ENCODE measurements at places on chromosomes 3 and 15.

DNA sequence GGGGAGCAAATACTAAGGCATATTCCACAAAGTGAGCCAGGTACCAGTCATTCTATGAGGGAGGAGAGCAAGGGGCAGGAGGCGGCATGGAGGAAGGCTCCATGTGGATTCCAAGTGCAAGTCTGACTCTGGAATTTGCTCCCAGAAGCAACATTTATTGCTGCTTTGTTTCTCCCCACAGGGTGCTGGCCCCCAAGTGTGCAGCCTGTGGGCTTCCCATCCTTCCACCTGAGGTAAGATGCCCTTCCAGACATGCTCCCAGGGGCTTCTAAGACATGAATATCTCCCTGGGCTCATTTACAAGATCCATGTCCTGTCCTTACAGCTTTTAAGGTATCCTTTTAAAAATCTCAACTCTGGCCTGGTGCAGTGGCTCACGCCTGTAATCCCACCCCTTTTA lies 15.9 kb upstream of the SACM1L start:
- no peak for DNase-seq

DNA sequence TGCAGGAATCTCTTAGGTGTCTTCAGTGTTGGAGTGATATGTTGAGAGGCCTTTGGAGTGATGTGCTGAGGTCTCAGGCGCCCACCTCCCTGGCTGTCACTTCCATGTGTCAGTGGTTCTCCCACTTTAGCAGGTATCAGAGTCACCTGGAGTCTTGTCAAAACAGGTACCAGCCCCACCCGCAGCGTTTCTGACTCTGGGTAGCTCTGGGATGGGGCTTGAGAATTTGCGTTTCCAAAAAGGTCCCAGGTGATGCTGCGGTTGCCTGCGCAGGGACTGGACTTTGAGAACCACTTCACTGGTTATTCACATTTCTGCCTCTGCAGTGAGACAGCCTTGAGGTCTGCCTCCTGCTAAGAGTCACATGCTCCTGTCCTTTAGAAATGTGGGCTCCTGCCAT lies 15.5 kb downstream of the UMPS start:
- no peak for DNase-seq

- DNase-seq: no peak
These were observed 415.8 kb upstream of the GOLIM4 start for GRCh38 chr3:168511428-168512014.

DNA sequence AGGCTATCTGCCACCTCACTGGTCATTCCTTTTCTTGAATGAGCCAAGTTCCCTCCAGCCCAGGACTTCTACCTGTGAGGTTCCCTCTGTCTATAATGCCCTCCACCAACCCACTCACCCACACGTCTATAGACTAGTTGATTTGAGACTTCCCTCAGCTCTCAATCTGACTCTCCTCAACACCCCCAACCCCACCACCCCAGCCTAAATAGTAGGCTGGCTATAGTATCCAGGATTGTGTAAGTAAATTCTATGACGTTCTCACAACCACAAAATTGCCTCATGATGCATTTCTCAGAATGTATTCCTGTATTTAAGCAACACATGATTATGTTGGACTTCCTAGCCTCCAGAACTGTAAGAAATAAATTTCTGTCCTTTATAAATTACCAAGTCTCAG lies 2.2 kb downstream of the PLSCR1 start:
- DNase-seq: no peak

DNA sequence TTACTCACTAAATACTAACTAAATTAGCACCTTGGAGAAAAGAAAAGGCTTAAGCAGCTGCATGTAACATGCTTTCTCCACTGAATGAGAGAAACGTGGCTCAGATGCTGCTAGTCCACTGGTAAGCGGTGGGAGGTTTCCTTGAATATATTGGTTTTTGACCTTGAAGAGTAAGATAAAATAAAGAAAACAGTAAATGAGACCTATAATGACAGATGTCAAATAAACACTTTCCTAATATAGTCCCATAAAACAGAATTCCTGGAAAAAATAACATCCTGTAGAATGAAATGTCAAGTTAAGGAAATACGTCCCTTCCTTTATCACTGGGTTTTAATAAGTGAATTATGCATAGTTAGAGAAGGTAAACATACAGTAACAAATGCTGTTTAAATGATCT lies 215.0 kb downstream of the DPH6 start:
- DNase-seq: no peak

DNA sequence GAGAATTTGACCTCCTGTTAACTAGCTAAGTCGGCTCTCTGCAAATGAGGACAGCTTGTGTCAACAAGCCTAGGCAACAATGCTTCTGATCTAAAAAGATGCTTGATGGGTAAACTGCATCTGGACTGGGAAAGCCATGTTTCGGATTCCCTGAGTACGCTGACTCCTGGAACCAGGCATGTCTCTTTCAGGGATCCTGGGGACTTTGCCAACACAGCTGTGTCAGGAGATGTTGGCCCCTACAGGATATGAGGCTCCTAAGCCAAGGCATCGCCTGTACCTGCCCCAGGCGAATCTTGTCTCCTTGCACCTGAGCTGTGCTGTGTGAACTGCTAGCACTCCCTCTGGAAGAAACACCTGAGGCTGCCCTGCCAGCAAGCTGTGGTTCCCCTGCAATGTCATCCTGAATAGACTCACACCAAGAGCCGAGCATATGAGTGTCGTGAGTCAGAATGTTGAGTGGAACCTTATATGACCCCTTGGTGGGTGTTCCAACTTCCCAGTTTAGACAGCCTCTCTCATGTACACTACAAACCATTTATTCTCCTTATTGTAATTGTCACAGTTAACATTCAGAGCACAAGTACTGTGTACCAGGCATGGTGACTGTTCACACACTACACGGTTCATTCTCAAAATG lies 17.0 kb downstream of the EOGT start:
- no peak for DNase-seq

DNA sequence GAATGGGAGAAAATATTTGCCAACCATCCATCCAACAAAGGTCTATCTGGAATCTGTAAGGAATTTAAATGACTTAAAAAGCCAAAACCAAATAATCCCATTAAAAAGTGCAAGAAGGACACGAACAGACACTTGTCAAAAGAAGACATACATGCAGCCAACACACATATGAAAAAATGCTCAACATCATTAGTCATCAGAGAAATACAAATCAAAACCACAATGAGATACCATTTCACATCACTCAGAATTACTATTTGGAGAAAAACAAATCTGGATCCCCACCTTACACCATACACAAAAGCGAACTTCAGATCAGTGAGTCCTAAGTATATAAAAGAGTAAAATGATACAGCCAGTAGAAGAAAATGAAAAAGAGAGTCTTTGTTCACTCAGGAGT lies 58.6 kb upstream of the MNS1 start:
- no peak for DNase-seq

DNA sequence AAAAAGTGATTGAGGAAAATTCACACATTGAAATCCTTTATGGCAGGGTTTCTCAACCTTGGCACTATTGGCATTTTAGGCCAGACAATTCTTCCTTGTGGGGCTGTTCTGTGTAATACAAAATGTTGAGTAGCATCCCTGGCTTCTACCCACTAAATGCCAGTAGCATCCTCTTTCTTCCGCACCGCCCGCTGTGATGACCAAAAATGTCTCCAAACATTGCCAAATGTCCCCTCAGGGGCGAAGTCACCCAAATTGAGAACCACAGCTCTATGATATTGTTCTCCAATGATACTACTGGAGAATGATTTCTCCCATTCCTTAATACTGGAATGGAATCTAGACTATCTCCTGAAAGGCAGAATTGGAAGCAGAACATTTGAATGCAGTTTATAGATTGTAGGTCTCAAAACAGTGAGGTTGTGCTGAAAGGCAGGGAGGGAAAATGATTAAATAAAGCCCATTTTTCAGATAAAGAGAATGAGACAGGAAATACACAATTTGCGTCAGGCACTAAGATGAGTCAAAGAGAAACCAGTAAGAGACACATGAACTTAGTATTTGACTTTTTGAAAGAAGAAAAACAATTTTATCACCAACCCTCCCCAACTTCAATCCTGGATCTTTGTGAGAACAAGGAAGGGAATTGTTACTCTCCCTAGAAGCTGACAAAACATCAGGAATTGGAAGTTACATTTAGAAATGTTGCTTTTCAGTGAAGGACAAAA lies 101.6 kb upstream of the TNIK start:
- DNase-seq: no peak

DNA sequence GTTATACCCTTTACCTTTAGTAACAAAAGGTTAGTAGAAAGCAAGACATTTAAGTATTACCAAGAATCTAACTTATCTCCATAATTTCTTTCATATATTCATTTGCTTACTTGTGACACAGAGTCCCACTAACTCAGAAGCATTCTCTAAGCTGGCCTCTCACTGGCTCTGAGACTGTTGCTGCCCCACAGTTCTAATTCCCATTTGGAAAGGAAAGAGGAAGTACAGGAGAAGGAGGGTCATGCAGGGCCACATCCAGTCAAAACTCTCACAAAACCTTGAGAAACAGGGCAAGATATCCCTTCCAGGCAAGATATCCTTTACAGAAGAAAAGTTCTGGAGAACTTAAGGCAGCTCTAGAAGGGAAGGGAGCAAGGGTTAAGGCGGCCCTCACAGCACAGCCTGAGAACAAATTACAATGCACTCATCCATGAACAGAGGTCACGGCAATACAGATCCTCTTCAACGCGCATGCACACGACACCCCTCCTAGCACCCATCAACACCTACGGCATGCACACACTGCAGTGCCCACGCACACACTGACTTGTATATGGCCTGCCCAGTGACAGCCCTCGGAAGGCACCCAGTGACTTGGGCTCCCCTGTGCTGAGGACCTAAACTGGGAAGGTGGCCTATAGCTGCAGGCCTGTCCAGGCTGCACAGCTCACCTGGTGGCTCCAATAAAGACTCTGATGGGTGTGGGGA lies 13.0 kb upstream of the MYO5C start:
- no peak for DNase-seq

DNA sequence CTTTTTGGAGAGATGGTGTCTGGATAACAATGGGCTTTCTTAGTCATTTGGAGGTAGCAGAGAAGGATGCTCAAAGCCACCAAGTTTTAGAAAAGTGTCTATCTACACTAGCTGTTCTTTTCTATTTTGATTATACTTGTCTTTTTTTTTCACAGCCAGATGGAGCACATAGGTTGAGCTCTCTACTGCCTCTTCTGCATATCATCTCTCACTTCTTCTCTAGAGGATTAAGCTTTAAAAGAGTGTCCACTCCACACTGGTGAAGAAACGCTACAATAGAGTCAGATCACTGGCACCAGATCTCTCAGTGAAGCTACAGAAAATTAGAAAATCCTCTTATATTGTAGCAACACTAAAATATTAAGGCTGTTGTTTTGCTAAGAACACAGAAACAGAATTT lies 145.3 kb upstream of the MBNL1 start:
- no peak for DNase-seq

DNA sequence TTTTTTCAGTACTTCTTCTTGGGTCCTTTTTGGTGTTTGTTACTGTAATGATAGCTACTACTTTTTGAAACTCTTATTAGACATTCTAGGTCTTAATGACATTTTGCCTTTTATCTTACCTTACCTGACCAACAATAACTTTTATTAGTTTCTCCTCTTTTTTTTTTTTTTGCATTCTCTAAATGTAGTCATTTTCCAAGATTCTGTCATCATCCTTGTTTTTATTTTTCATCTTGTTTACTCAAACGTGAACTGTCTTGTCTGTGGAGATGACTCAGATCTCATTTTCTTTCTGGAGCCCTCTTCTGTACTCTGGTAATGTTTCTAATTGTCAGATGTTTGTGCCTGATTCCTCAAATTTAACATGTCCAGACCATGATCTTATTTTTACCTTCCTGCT lies 2.9 kb downstream of the ABHD5 start:
- no peak for DNase-seq

DNA sequence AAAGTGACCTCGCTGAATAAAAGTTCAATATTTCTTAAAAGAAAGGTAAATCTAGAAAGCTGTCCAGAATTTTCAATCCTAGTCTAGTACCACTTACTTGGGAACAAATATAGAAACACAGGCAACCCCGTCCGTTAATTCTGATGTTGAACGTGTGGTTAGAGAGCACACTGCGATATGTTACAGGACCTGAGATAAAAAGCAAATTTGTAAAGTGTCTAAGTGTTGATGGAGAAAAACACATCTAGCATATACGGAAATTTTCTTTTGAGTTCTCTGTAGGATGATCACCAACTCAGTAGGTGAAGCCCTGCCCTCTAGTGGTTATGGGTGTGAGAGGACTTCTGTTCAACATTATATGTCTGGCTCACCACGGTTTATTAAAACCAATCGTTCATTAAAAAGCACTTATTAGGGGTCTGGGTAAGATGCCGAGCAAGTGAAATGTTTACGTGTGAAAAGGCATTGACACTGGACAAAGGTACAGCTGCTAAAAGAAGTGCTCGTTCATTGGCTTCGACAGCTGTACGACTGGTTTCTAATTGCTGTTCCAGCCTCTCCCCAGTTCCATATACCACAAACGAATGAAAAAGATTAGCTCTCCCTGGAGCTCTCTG lies 1.0 kb upstream of the ATP2C1 start:
- peak; percentile 76 for DNase-seq

DNA sequence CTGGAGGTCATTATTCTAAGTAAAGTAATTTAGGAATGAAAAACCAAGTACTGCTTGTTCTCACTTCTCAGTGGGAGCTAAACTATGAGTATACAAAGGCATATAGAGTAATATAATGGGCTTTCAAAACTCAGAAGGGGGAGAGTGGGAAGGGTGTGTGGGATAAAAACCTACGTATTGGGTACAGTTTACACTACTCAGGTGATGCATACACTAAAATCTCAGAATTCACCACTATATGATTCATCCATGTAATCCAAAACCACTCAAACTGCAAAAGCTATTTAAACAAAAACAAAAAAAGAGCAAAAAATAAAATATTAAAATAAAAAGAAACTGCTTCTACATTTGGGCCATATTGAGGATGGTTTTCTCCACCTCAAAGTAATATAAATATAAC lies 623.3 kb downstream of the NSUN3 start:
- no peak for DNase-seq

DNA sequence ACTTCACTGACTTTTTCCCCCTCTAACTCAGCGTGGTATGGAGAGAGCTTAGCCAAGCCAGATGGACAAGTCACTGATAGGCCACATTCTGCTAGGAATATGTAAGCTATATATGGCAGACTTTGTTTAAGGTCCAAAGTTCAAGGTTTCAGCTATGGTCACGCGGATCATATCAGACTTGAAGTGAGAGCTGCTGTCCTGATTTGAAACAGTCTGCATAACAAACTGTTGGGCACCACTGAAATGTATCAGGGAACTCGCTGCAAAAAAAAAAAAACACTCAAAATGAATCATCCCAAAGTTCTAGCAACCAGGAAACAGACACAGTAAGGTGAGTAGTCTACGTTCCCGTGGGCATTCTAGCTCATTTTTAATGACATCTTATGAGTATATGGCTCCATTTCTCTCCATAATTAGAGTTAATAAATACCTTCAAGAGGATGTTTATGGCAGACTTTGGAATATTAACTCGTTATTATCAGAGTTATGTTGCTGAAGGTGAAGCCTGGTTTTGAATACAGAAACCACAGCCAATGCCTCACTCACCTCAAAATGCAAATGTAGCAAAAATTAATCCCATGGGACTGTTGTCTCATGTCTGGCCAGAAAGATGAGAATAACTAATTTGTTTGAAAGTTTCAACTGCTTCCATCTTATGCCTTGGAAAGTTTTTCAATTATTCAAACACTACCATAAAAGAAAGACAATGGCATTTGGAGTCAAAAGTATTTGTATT lies 12.3 kb downstream of the DPH3 start:
- DNase-seq: no peak
